Midbrain (tissue), 1 donor: ENCODE measurements at places on chromosomes 2 and 18.
A peak's percentile ranks its signal among the peaks of the same experiment; 100 is the strongest.

GRCh38 chr2:109452318-109453305 lies 161.2 kb downstream of the SEPTIN10 start:
- no peak for DNase-seq

GRCh38 chr2:9247786-9248185 lies 41.2 kb downstream of the ASAP2 start:
- DNase-seq, result no peak

GRCh38 chr2:64852771-64853241 lies 136.4 kb upstream of the SLC1A4 start:
- peak; percentile 18 for DNase-seq

- no peak for DNase-seq
Measured at GRCh38 chr2:45207101-45207500, 197.8 kb upstream of the SIX2 start.

DNA sequence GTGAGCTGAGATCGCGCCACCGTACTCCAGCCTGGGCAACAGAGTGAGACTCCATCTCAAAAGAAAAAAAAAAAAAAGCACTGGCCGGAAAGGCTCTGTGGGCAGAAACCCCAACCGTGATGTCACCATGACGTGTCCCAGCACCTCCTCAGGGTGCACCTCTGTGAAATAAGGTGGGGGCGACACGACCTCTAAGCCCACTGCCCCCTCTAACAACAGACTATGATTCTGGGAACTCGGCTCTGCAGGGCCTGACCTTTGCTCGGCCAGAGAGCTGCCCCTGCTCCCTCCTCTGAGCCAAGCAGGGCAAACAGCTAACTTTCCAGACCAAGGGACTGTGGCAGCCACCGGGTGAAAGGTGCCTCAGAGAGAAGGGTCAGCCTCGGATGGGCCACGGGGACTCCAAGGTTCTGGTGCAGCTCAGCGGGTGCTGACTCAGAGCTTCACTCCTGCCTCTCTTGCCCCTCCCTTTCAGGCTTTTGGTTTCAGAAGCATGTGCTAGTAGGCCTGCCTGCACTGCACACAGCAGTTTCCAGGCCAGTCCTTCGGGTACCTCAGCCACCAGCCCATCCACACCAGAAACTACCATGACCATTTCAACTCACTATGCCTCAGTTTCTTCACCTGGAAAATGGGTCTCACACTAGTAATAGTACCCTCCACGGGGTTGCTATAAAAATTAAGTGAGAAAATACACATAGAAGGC lies 8.0 kb downstream of the TMBIM1 start:
- no peak for DNase-seq

DNA sequence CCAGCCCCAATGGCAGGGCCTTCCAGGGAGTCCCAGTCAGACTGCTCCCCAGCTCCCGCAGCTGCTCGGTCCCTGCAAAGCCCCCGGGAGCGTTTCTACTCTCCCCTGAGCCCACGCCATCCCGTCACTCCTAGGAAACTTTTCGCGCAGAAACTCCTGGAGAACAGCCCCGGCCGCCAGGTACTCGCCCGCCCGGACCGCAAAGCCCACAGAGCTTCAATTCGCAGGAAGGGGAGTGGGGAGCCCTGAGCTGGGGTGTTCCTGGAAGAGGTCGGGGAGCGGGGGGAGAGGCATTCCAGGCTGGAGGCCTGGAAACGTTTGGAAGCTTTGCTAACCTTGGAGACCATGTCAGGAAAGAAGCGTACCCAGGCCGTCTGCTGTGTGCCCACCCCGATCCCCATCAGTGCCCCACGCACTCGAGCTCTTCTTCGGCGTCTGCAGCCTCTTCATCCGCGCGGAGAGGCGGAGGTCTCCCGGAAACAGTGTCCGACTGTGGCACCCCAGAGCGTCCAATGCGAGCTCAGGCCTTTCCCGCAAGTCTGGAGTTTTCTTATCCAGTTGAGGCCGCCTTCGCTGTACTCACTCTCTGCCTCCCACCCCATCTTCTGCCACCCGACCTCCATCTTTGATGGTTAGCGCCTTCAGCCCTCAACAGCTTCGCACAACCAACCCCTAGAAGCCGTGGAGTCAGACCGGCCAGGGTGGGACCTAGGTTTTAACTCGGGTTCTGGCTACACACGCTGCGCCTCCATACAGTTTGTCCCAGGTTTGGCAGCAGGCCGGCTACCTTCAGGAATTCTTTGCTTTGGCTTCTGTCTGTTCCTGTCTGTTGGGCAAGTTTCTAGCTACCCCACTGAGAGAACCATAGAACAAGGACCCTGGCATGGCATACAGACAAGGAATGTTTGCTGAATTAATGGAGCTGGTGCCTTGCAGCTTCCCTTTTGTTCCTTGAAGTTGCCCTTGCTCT lies 3.7 kb downstream of the PCGF1 start:
- no peak for DNase-seq

GRCh38 chr2:23566241-23567142 lies 181.5 kb downstream of the KLHL29 start:
- no peak for DNase-seq

GRCh38 chr2:157662401-157662800 lies 33.7 kb upstream of the ACVR1C start:
- no peak for DNase-seq

DNA sequence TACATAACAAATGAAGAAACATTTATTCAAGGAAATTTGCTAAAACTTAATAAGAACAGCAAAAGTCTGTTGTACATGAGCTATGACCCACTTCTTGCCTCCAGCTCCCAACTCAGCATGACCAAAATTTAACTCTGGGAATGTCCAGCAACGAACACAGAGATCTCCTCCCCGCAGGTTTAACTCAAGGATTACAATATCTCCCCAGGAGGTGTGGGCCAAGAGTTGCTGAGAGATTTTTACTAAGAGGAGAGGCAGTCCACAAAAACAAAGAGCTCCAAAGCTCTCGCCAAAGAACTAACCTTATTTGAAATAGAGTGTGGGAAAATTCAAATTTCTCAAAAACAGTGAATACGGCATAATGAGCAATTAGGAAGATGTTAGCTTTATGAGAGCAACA lies 318.5 kb downstream of the GRB14 start:
- DNase-seq, result no peak

DNA sequence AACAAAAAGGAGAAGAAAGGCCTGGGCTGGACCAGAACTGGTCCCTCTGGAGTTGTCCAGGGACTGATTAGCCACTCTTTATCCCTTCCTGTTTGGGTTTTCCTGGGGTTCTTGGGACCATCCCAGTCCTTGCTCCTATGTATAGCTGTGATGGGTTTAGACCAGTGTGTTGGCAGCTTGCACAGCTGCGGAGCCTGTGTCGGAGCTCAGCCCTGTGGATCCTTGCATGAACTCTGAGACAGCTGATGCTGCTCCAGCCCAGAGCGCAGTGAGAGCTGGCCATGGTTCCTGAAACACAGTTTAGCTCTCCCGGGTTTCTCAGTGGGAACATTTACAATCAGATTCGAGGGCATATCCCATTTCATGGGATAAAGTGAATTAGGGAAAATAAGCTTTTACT lies 16.9 kb downstream of the IMPA2 start:
- DNase-seq, result no peak

DNA sequence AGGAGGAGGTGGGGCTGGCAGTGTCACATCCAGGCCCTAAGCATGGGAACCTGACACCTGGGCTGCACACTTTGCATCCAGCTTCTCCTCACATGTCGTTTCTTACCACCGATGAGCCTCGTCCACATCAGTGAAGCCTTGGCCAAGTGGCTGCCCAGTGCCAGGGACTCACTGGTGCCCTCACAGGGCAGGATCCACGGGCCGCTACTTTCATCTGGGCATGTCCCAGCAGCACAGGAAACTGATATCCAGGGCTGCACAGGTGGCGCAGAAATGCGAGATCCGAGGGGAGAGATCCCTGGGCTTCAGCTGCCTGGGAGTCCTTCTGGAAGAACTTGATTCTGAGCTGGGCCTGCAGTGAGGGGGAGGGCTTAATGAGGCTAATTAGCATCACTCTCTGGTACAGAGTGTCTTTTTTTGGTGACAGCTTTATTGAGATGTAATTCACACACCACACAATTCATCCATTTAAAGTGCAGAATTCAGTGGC lies 291.6 kb upstream of the HDAC4 start:
- peak; percentile 14 for DNase-seq

- DNase-seq, result peak; percentile 7
Measured at GRCh38 chr18:61400716-61401115, 67.5 kb downstream of the CDH20 start.

GRCh38 chr18:4658804-4659203 lies 203.7 kb upstream of the DLGAP1 start:
- DNase-seq, result no peak

- no peak for DNase-seq
Measured at GRCh38 chr2:112310906-112311305, 35.5 kb downstream of the ZC3H6 start.

GRCh38 chr2:152428800-152429582 lies 94.0 kb downstream of the FMNL2 start:
- no peak for DNase-seq

- DNase-seq, result no peak
Measured at GRCh38 chr2:28729698-28730097, 21.9 kb upstream of the PPP1CB start.

- DNase-seq, result no peak
Measured at GRCh38 chr2:236718207-236718992, 148.8 kb downstream of the ACKR3 start.

DNA sequence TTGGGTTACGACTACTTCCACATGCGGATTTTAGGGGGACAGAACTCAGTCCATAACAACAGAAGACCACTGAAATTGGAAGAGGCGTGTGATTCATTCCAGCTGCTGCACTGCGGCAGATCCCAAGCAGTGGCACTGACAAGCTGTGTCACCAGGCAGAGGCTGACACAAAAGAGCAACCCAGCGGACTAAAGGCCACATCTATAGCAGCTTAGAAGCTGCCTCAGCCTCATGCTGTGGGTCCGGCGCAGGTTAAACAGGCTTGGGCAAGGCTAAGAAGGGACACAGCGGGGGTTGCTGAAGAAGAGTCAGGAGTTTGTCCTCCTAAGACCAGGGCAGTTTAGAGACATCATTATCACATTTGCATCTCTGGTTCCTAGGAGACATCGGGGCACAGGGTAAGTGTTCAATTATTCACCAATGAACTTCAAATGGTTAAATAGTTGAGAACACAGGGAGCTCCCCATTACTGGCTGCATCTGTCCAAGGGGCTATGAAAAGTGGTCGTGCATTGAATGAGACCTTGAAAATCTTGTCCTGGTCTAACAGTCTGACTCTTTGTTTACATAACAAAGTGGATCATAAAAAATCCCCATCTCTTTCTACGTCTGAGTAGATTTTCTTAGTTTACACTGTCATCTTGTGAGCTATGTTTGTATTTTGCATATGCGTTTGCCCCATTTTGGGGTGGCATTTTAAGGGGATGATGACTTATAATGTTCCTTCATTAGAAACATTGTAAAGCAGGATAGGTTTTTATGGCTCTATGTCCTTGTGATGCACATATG lies 162.3 kb upstream of the TRIB2 start:
- no peak for DNase-seq
